Posterior cingulate gyrus (tissue), 11 donors: ENCODE measurements at places on chromosomes 4 and X.

DNA sequence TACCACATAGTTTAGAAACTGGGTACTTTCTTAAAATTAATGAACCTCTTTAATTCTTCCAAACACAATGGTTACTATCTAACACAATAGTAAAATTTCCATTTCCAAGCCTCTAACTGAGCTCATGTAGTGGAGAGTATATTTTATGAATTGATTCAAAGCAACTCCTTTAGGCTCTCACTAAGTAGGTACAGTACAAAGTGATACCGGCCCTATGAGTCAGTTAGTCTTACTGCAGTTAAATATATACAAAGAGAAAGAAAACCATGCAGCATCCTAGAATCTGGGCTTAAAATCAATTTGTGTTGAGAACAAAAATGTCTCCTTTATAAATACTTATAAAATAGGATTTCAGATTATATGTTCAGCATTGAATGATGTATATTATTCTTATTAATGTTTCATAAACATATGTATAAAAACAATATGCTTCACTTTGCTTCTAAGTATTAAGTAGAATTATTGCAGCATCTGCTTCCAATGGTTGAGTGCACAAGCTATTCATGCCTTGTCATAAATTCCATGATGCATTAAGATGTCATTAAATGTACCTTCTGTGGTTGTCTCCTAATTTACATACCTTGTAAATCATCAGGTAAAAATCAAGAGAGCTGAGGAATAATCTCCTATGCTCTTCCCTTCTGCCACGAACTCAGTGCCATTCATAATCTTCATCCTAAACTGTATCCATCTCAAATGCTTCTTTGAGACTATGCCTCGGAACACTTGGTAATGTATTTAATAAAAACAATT lies 1037.8 kb downstream of the STPG2 start:
- DNase-seq, result no peak

GRCh38 chrX:2395261-2395992 lies 105.3 kb downstream of the DHRSX start:
- no peak for DNase-seq

DNA sequence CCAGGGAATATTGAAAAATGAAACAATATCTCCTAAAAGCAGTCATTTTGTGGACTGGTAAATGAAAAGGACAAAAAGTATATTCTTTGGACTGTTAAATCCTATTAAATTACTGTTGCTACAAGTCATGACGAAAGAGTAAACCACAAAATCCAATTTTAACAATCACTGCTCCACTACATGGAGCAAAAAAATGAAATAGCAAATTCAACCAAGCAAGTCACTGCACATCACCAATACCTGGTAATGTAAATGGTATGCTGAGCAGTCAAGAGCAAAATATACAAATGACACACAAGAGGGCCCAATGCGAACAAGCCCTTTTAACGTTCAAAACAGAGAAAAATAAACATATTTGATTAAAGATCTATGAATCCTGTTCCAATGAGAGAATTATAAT lies 126.2 kb downstream of the KLHL13 start:
- no peak for DNase-seq

GRCh38 chrX:67619253-67619652 lies 75.4 kb downstream of the AR start:
- DNase-seq, result no peak

- DNase-seq, result no peak
Observed at GRCh38 chrX:7582191-7582590, 260.8 kb upstream of the VCX start.

GRCh38 chrX:13824746-13825145 lies 7.9 kb upstream of the GPM6B start:
- no peak for DNase-seq

GRCh38 chr4:80219301-80220025 lies 22.2 kb downstream of the PRDM8 start:
- DNase-seq, result no peak
